ENCODE measurements at places on chromosomes 1 and 21. TPM values are rescaled to one million over a fixed set of nuclear protein-coding genes. Genes with fewer than 3 reads are reported as not detected.

CLIC6 gene
- total RNA-seq = 8.7 TPM

DNA sequence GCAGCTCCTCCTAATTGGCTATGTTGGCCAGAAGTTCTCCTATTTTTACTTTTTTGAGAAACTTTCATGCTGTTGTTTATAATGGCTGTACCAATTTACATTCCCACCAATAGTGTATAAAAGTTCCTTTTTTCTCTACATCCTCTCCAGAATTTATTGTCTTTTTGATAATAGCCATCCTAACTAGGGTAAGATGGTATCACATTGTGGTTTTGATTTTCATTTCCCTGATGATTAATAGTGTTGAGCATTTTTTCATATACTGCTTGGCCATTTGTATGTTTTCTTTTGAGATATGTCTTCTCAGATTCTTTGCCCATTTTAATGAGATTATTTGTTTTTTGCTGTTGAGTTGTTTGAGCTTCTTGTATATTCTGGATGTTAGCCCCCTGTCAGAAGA, 46.8 kb downstream of the NTMT2 start:
- no peaks in the 10 kb centered on the region for H3K36me3 ChIP-seq
- no peak overlapping the region for H3K4me3 ChIP-seq
- no peak for DNase-seq
- H3K27ac ChIP-seq = no peak overlapping the region

GRCh38 chr1:232011961-232012360, 385.4 kb downstream of the DISC1 start:
- H3K4me3 ChIP-seq = no peak overlapping the region
- no peak for DNase-seq
- no peaks in the 10 kb centered on the region for H3K36me3 ChIP-seq
- no peaks in the 10 kb centered on the region for H3K27me3 ChIP-seq
- no peak overlapping the region for H3K27ac ChIP-seq

- no peaks in the 10 kb centered on the region for H3K4me1 ChIP-seq
- no peak for DNase-seq
- peak overlapping the region; percentile 7 for H3K27ac ChIP-seq
- H3K4me3 ChIP-seq = no peak overlapping the region
Observed at GRCh38 chr1:185720633-185721272, 13.4 kb upstream of the HMCN1 start.

- no peak overlapping the region for H3K27ac ChIP-seq
- no peak overlapping the region for H3K4me3 ChIP-seq
- H3K27me3 ChIP-seq = no peaks in the 10 kb centered on the region
- H3K4me1 ChIP-seq = no peaks in the 10 kb centered on the region
- no peak for DNase-seq
Observed at GRCh38 chr1:180181048-180181447, 26.4 kb downstream of the QSOX1 start.

Measured in tibial nerve (tissue), 4 donors.